NCI-H774 (cell line): ENCODE measurements at places on chromosomes 3 and 15.

DNA sequence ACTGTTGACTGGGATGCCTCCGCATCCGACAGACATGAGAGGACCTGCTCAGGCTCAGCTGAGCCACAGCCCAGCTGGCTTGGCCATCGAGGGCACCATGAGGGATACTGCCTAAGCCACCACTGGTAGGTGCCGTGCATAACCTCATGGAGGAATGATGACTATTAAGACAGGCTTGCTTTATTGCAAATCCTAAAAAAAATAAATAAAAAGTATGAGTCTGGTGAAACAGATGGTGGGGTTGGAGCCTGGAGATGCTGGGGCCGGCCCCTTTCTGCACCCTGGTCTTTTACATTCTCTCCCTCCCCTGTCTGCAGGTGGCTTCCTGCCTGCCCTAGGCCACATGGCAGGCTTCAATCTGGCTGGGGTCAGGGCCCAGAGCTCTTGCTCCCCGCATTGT, 24.0 kb upstream of the RAD18 start:
- no peak for DNase-seq

- no peak for DNase-seq
These were observed 7.5 kb downstream of the PSTPIP1 start for GRCh38 chr15:77002436-77002835.

GRCh38 chr15:94844198-94844537, 612.8 kb downstream of the MCTP2 start:
- DNase-seq, result no peak

GRCh38 chr15:44018151-44018550, 176.9 kb downstream of the FRMD5 start:
- DNase-seq, result no peak

- DNase-seq, result no peak
These were observed 1.4 kb upstream of the SLC51A start for GRCh38 chr3:196214783-196215441.

DNA sequence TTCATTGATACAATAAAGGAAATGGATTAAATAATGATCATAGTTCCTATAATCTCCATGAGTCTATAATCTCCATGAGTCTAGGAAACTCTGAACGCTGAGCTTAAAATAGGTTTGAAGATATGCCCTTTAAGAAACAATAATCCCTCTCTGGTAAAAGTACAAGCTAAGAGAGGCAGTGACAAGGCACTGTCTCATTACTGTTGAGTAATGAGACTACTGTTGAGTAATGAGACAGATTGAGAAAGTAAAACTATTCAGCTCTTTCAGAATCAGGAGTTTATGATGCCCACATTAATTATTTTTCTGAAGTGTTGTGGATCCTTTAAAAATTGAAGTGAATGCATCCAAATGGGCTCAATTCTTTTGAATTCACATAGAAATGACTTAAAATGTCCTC, 235.5 kb upstream of the THRB start:
- no peak for DNase-seq

DNA sequence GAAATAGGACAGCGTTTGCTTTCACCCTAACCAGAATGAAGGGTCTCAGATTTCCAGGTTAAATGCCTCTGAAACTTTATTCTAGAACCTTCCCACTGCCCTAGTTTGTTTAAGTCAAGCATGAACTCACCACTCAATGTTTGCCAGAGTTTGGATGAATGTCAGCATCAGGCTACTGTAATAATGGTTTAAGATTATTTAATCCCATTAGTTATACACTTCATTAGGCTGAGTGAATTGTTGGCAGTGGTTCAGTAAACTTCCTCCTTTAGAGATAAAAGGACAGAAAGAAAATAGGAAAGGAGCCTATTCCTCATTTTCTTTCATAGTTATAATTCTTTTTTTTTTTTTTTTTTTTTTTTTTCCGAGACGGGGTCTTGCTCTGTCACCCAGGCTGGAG, 401.9 kb upstream of the TPRG1 start:
- no peak for DNase-seq

DNA sequence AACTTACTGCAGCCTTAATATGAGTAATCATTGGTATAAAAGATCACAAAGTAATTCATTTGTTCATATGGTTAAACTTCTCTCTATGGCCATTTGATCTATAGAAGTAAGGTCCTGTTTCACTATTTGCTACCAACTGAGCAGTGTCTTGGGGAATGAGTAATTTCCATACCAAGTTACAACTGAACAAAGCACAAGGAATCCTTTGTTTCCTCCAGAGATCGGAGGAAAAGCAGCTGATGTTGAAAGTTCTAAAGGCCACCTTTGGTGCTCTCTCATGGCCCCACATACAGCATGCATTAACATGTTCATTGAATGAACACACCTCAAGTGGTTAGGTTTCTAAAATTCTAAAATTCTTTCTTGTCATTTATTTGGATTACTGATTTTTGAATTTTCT, 7.1 kb upstream of the CNTN3 start:
- no peak for DNase-seq
